PC-3 (cell line): ENCODE measurements at places on chromosomes 5 and 9. TPM values are rescaled to one million over a fixed set of nuclear protein-coding genes. Genes with fewer than 3 reads are reported as not detected.

DMRT3 gene
- not detected in 2 replicates for total RNA-seq

CDC20B gene
- not detected in 2 replicates for total RNA-seq

OR13F1 gene
- not detected in 2 replicates for total RNA-seq

PIP5KL1 gene
- 5.1 and 5.4 TPM in 2 replicates for total RNA-seq

C9orf43 gene
- total RNA-seq = 0.29 and 0.52 TPM in 2 replicates

DRD1 gene
- not detected in 2 replicates for total RNA-seq

ARL10 gene
- 0.15 and 2.6 TPM in 2 replicates for total RNA-seq

FLT4 gene
- not detected in 2 replicates for total RNA-seq

TXNDC8 gene
- not detected in 2 replicates for total RNA-seq

THBS4 gene
- total RNA-seq = 0.29 TPM in 1 of 2 replicates, not detected in the other

GRCh38 chr5:411728-412127 is 31.2 kb upstream of the EXOC3 start:
- peaks cover 10% of the 10 kb centered on the region for H3K4me1 ChIP-seq
- H3K27me3 ChIP-seq = no peaks in the 10 kb centered on the region
- H3K36me3 ChIP-seq = no peaks in the 10 kb centered on the region
- no peak for DNase-seq
- no peak overlapping the region for H3K27ac ChIP-seq

GRCh38 chr5:149151717-149152116 is 10.4 kb downstream of the ABLIM3 start:
- H3K27ac ChIP-seq = peak overlapping the region; percentile 23
- no peak overlapping the region for H3K4me3 ChIP-seq
- no peaks in the 10 kb centered on the region for H3K27me3 ChIP-seq
- peaks cover 28% of the 10 kb centered on the region for H3K4me1 ChIP-seq

DNA sequence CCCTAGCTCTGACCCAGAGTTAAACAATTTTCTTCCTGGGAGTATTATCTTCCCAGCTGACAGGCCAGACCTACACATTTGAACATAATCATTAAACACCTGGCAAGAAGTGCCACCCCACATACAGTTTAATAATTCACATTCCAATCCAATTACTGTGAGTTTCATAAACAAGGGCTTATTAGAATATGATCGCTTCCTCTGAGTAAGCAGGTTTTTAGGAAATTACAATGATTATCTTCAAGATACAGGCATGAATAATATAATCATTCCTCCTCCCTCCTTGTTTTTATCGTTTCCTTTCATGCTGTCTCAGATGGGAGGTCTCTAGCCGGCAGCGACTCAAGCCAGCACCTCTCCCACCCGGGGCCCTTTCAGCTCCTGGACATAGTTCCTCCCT is 15.8 kb upstream of the KIF4B start:
- H3K4me3 ChIP-seq = no peak overlapping the region
- H3K27ac ChIP-seq = peak overlapping the region; percentile 34; the same call in 1 of the 2 replicates
- no peaks in the 10 kb centered on the region for H3K36me3 ChIP-seq
- peak; percentile 31 for DNase-seq
- H3K4me1 ChIP-seq = peaks cover 13% of the 10 kb centered on the region

DNA sequence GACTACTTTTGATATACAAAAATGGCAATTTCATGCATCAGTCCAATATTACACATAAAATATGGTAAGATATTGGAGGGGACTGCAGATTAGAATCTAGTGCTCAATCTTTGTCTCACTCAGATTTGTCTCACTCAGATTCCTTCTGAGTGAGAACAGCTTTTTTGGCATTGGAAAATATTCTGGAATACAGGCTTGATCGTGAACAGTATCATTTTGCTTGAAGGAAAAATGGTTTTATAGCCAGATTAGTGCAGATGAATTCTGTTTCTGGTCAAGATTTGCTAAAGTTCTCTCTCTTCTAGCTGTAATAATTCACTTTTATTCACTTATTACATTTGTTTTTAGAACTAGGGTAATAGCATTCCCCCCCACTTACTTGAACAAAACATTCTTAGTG is 51.2 kb downstream of the MAN2A1 start:
- H3K27me3 ChIP-seq = no peaks in the 10 kb centered on the region
- no peak overlapping the region for H3K4me3 ChIP-seq
- H3K27ac ChIP-seq = no peak overlapping the region
- H3K4me1 ChIP-seq = peaks cover 41% of the 10 kb centered on the region
- no peak for DNase-seq
- no peaks in the 10 kb centered on the region for H3K36me3 ChIP-seq

DNA sequence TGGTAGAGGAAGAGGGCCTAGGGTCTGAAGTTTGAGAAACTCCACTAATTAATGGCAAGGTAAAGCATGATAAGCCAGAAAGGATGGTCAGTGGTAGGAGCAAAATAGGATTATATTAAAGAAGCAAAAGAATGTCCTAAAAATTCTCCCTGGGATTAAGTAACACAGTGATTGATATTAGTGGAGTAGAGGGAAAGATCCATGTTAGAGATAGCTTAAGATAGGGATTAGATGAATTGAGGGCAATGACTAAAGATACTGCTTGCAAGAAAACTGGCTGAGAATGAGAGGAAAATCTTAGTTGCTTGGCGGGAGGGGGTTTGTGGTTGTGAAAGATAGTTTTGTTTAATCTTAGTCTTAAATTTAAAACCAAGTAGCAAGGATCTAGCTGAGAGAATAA is 255.6 kb downstream of the EPB41L4A start:
- DNase-seq = no peak
- peaks cover 9% of the 10 kb centered on the region; the same call in 1 of the 2 replicates for H3K4me1 ChIP-seq

GRCh38 chr9:133461975-133462374 is 2.2 kb downstream of the CACFD1 start:
- H3K4me3 ChIP-seq = no peak overlapping the region
- no peaks in the 10 kb centered on the region for H3K27me3 ChIP-seq
- DNase-seq = no peak
- no peak overlapping the region for H3K27ac ChIP-seq
- no peaks in the 10 kb centered on the region for H3K36me3 ChIP-seq
- H3K4me1 ChIP-seq = peaks cover 11% of the 10 kb centered on the region; the same call in 1 of the 2 replicates

DNA sequence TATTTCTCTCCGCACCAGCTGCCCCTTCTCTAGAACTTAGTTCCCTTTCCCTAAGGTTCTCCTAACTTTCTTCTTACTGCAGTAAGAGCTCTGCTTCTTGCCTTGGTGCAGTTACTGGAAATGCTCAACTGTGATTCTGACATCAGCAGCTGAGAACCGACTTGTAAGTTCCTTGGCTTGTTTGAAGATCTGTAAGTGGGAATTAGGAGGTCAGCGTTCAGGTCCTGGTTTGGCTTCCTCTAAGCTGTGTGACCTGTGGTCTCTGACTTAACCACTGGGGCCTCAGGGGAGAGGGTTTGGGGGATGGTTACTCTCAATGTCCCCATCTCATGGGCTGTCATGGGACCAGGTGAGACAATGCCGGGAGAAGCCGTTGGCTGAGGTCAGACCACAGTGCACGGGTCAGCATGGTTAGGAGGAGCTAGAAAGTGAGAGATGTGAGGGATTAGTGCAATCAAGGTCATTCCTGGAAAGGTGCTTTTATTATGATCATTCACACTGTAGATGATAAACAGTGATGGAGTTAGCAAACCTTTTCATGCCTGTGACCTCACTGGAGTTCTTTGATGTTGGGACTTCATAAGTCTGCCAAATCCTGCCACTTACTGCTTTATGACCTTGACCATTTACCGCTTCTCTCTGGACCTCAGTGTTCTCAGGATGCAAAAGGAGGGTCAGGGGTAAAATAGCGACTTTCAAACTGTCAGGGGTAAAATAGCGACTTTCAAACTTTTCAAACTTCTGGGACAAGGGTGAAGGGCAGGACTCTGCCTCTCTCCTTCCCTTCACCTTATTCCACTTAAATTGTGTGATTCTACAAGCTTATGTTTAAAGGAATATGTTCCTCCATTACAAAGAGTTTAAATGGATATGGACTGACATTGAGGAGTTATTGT is 7.3 kb downstream of the PAPPA start:
- no peak overlapping the region for H3K4me3 ChIP-seq
- peaks cover 8% of the 10 kb centered on the region for H3K4me1 ChIP-seq
- DNase-seq = no peak
- no peaks in the 10 kb centered on the region for H3K27me3 ChIP-seq

DNA sequence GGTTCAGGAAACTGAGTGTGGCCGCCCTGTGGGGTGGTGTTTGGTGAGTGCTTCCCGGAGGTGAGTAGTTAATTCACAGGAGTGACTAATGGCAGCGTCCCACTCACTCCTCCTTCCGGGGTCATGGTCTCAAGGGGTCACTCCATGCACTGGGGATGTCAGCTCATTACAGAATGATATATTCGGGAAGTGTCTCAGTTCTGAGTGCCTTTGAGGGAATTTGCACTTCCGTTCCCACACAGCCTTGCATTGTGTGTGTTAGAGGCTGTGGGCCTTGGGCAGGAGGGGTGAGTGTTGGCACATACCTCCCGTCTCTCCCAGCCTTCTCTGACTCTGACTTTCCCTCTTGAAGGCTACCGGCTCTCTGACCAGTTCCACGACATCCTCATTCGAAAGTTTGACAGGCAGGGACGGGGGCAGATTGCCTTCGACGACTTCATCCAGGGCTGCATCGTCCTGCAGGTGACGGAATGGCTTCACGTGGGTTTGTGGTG is 10.5 kb upstream of the AHRR start:
- peaks cover 40% of the 10 kb centered on the region for H3K4me1 ChIP-seq
- H3K27ac ChIP-seq = peak overlapping the region; percentile 98
- peak; percentile 91 for DNase-seq
- peaks cover 37% of the 10 kb centered on the region; the same call in 1 of the 2 replicates for H3K36me3 ChIP-seq

- H3K4me3 ChIP-seq = no peak overlapping the region
- DNase-seq = no peak
- no peak overlapping the region for H3K27ac ChIP-seq
- H3K4me1 ChIP-seq = no peaks in the 10 kb centered on the region
- H3K36me3 ChIP-seq = no peaks in the 10 kb centered on the region
- no peaks in the 10 kb centered on the region for H3K27me3 ChIP-seq
Measured at GRCh38 chr9:89048616-89049015, 57.3 kb downstream of the S1PR3 start.

DNA sequence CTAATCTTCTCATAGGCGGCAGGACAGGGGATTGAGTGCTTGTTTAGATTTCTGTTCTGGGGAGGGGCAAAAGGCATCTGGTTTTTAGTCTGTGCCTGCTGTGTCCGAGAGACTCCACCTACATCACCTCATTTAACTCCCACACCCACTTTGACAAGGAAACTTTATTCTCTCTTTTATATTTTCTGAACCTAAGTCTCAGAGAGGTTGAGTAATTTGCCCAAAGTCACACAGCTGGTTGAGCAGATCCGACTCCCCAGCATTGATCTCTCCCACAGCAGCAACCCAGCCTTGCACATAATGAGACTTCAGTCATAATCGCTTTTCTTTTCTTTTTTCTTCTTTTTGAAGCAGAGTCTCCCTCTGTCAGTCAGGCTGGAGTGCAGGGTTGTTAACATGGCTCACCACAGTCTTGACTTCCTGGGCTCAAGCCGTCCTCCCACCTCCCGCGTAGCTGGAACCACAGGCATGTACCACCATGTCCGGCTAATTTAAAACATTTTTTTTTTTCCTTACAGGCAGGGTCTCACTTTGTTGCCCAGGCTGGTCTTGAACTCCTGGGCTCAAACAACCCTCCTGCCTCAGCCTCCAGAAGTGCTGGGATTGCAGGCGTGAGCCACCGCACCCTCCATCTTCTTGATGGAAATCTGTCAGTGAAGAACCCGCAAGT is 36.5 kb upstream of the ANKRD33B start:
- DNase-seq = no peak
- no peaks in the 10 kb centered on the region for H3K36me3 ChIP-seq
- no peak overlapping the region for H3K4me3 ChIP-seq
- H3K27me3 ChIP-seq = no peaks in the 10 kb centered on the region
- no peak overlapping the region for H3K27ac ChIP-seq
